ENCODE measurements at places on chromosomes 12 and 14.

DNA sequence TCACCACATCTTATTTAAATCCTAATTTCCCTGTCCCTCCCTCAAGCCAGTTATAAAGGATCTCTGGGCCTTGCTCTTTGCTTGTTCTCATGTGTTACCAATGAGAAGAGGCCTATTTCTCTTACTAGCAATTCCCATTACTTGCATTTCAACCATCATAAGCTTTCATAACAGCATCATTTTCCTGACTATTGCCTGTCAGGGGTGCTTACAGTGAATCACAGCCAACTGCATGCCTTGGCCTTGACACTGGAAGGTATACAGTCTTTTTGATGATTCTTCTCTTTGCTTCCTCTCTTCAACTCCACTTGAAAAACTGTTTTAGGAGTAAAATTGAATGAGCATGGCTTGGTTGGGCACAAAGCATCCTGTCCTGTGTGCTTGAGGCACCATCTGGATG lies 127.0 kb downstream of the NPAS3 start:
- no peak for DNase-seq

- no peak for DNase-seq
Measured at GRCh38 chr14:103555559-103556337, 6.7 kb downstream of the BAG5 start.

GRCh38 chr12:22459838-22460490 lies 84.4 kb downstream of the C2CD5 start:
- no peak for DNase-seq

DNA sequence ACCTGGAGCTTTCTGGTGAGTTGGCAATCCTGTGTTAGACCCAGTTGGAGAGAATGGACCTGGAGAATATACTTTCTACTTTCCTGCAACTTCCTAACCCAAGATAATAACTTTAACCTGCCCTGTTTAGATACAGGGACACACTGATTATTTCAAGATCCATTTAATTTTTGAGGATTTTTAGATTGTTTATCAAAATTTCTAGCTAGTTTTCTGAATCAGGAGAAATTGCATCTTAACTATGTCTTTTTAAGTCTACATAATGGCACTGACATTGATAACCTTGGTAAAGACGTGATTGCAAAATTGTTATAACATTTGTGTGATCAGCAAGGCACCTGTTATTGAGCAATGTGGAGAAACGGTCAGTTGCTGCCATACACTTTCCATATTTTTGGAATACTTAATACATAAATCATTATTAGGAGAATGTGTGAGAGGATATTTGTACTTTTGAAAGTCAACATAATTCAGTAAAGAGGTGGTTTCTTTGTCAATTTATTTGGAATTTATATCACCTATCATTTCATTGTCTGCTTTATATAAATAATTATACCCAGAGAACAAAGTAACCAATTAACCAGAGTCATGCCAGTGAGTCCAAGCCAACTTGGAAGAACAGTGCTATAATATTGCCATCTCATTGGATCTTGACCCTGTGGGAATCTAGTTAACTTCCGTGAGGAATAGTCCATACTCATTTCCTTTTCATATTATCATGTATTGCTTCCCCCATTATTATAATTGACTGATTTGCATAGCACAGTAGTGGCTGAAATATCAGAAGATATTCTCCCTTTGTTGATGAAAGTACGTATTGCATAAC lies 28.4 kb downstream of the NFYB start:
- DNase-seq: no peak

DNA sequence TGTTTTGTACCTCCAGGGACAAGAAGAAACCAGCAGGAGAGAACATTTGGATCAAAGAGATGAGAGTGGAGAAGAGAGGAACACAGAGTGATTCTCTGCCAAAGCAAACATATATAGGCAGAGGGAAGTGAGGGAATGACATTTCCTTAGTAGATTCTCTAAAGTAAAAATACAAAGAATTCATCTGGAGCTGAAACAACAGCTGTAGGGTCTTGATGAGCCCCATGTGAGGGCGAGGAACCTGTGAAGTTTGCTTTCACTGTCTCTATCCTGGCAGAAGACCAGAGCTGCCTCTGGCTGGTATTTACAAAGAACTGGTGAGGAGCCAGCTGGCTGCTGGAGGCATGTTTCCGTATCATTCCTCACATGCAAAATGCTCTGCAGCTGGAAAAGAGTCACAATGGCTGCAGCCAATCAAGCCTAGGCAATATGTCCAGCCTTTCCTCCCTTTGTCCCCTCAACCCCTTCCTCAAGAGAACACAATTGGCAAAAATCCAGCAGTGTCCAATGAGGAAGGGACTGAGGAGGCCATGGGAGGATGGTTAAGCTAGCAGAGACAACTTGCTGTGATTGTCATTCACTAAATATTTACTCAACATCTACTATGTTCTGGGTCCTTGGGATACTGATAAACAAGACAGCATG lies 122.5 kb downstream of the PHLDA1 start:
- no peak for DNase-seq

DNA sequence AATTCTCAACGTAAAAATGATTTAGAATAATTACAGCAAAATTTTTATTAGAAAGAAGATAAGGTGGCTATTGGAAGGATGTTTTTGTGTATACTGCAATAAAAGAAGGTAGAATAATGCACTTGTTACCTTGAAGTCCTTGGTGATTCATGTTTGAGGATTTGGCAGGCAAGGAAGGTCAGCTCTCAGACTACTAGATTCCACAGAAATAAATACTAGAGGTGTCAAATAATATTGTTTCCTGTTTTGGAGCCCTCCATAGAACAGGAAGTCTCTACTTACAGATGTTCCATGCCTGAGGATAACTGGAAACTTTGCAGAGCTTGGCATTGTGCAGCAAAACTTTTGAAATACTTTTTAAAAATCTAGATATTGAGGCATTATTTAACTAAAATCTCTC lies 284.3 kb upstream of the SYT1 start:
- no peak for DNase-seq

GRCh38 chr14:45838597-45838996 lies 585.6 kb upstream of the MIS18BP1 start:
- no peak for DNase-seq

DNA sequence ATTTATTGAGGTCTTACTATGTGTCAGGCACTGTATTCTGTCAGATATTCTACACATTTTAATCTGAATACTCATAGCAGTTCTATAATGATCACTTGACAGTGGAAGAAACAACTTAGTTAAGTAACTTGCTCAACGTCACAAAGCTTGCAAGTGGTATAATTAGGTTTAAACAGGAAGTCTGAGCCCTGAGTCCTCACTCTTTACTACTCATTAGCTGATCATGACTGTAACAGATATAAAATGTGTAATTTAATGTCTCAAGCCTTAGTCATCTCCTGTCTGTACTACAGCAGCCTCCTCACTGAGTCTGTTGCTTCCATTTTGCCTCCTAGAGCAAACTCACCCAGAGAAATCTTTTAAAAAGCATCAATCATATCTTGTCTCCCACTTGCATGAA lies 38.9 kb downstream of the PPP4R4 start:
- no peak for DNase-seq

DNA sequence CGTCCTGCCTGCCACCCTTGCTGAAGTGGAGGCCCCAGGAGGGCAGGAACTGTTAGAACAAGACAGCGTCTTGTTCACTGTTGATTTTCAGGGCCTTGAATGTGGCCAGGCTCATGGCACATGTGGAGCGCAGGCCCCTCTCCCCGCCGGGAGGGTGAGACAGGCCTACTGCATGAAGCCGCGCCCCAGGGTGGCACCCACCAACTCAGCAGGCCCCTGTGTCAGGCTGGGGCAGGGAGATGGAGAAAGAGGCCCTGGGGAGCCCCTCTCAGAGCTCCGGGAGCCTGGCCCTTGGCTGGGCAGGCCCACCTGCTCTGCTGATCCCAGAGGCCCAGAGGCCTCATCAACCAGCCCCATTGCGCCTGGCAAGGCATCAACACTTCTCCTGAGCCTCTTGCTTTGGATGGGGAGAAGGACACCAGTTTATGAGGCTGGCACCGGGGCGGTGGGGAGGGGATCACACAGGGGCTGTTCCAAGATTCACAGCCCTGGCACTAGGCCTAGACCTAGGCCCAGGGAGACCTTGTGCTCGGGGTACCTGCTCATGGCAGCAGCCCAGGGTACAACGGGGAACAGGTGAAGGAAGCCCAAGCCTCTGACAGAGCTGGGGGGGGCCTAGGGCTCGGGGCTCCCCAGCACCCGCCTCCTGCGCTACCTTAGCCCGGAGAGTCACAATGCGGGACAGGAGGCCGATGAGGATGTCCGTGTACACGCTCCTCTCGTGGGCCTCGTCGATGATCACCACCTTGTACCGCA lies 18.1 kb downstream of the DHX37 start:
- DNase-seq: no peak

DNA sequence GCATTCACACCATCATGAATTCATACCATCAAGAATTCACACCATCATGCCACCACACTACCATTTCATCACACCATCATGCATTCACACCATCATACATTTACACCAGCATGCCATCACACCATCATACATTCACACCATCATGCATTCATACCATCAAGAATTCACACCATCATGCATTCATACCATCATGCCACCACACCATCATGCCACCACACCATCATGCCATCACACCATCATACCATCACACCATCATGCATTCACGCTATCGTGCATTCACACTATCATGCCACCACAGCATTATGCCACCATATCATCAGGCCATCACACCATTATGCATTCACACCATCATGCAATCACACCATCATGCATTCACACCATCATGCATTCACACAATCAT lies 79.7 kb downstream of the ANO2 start:
- no peak for DNase-seq

Measured in activated T-helper 1 cell treated with anti-CD3 and anti-CD28 coated beads, Interleukin-2, amount 50 U/mL, for 16 hours (primary cell).